ENCODE measurements at places on chromosomes 13 and 19.
A peak's percentile ranks its signal among the peaks of the same experiment; 100 is the strongest.

DNA sequence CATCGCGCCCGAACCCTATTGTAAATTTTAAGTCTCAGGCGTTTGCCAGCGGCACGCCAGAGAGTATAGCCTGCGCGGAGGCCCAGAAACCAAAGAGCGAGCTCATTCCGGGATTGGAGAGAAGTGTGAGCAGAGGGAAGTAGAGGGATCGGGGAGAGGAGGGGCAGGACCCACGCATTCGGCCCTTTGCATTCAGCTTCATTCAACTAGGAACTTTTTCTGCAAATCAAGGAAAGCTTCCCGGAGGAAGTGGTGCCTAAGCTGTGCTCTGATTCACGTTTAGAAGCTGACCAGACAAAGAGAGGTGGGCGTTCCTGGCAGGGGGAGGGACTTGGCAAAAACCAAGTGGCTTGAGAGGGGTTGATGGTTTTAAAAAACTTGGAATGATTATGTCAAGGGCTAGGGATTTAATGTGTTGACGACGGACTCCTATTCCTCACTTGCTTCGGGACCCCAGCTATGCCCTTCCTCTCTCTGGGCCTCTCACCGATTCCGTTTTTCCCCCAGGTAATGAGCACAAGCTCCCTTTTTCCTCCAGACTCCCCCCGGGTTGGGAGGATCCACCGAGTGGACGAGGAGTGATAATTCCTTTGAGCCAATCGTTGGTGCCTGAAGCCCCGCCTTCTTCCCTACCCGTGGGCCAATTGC, 811 bp upstream of the PRMT1 start:
- peak overlapping the region; percentile 98 for H3K27ac ChIP-seq
- H3K4me1 ChIP-seq, result peaks cover 37% of the 10 kb centered on the region
- H3K36me3 ChIP-seq, result peaks cover 12% of the 10 kb centered on the region

- no peak for DNase-seq
- no peak overlapping the region for H3K27ac ChIP-seq
- H3K36me3 ChIP-seq, result no peaks in the 10 kb centered on the region
- H3K4me3 ChIP-seq, result no peak overlapping the region
These were observed 45.4 kb downstream of the ZIC5 start for GRCh38 chr13:99926014-99926731.

DNA sequence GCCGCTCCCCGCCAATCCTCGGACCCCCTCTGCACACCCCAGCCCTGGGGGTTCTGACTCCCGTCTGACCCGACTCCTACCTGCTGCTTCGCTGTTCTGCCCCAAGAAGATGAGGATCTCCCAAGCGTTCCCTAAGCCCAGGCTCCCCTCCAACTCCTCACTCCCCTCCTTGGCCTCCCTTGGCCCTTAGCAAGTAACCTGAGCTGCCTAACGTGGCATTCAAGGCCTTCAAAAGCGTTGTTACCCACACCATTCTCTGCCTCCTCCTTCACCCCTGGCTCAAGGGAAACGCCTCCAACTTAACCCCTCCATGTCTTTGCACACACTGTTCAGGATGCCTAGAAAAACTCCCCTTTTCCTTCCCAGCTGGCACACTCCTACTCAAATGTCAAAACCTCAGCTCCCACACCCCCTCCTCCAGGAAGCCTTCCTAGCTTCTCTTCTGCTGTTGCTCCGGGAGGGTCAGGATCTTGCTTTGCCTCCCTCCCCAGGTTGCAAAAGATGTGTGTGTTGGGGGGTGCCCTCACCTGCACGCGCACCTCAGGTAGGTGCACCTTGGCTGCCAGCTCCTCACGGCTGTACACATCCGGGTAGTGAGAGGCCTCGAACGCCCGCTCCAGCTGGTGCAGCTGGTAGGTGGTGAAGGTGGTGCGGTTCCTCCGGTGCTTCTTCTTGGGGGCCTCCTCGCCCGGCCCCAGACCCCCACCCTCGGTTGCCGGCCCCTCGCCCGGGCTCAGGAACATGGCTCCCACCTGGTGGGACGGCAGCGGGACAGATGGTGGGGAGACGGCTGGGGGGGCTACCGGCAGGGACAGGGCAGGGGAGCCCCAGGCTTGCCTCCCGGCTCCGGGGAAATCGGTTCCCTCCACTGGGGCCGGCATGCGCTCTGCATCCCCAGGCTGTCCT, 775 bp downstream of the RAX2 start:
- H3K4me3 ChIP-seq, result no peak overlapping the region

GRCh38 chr13:48859272-48860105, 116.2 kb upstream of the FNDC3A start:
- H3K4me1 ChIP-seq, result no peaks in the 10 kb centered on the region
- H3K36me3 ChIP-seq, result no peaks in the 10 kb centered on the region

DNA sequence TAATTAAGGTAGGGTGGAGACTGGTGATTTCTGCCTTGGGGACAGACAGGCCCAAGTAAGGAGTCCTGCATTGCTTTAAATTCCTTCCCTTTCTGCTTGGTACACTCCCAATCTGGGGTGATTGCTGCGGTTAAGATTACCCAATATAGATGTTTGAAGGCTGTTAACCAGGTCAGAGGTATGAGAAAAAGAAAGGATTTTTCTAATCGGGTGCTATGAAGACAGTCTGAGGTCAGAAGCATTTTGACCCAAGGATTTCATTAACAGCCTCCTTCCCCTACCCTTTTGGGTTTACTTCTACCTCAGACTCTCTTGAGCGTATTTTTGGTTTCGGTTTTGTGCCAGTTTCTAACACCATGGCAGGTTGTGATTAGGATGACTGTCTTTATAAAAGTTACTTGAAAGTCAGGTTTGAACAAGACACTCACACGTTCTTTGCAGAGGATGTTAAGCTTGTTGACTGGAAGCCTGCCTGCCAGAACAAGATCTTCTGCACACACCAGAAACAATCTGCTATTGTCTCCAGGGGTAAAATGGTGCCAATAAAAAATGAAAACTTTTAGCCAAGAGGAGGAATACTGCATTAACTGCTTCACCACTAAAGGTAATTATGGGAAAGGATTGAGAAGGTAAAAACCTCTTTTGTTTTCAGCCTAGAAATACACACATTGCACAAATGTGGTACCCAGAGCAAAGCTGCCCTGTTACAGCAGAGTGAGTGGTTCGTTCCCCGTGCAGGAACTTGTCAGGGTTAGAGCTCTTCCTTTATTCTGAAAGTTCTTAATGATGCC, 108.8 kb downstream of the NDFIP2 start:
- H3K27ac ChIP-seq, result no peak overlapping the region
- no peaks in the 10 kb centered on the region for H3K4me1 ChIP-seq
- no peak overlapping the region for H3K4me3 ChIP-seq
- H3K36me3 ChIP-seq, result no peaks in the 10 kb centered on the region

DNA sequence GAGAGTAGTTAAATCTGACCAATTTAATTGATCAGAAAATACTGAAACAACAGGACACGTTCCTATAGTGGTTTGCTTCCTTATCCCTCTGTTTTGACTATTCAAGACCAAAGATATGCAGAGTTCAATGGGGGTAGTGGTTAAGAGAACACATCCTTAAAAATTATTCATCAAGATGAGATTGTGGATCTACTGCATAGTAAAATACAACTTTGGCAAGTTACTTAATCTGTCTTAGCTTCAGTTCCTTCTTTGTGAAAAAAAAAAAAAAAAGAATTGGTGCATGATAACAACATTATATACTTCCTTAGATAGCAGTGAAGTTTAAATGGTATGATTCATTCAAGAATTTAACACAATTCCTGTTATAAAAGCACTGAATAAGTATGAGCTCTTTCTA, 552.1 kb downstream of the DCT start:
- H3K36me3 ChIP-seq, result no peaks in the 10 kb centered on the region
- no peak for DNase-seq
- H3K27me3 ChIP-seq, result no peaks in the 10 kb centered on the region
- H3K4me1 ChIP-seq, result peaks cover 21% of the 10 kb centered on the region
- no peak overlapping the region for H3K4me3 ChIP-seq
- H3K27ac ChIP-seq, result no peak overlapping the region

- DNase-seq, result no peak
- H3K36me3 ChIP-seq, result no peaks in the 10 kb centered on the region
- no peaks in the 10 kb centered on the region for H3K4me1 ChIP-seq
- no peaks in the 10 kb centered on the region for H3K27me3 ChIP-seq
- no peak overlapping the region for H3K4me3 ChIP-seq
These were observed 818.9 kb downstream of the OLFM4 start for GRCh38 chr13:53847502-53847901.

DNA sequence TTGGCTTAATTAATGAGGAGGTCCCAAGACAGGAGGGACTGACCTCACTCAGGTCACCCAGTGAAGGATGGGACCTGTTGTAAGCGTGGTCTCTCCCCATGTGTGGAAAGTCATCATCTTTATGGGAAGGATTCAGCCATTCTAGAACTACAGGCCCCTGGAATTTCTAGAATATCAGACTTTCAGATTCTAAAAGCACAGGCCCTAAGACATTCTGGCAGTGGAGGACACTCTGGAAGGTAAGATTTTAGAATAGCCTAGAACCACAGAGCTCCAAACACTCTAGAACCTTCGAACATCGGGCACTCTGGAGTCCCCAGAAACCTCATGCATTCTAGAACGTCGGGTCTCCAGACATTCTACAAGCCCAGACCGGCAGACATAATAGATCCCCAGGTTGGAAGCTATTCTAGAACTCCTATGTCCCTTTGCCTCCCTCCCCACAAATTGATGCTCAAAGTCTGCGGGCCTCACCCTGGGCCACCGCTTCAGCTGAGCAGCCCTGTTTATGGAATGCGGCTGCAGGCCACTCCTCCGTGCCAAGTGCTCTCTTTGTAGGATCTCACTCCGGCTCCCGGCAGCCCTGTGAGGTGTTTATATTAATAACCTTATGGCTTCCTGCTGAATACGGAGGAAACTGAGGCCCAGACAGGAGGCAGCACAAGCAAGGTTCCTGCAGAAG, 1.9 kb upstream of the KLK15 start:
- peak overlapping the region; percentile 61 for H3K4me3 ChIP-seq
- H3K4me1 ChIP-seq, result peaks cover 3% of the 10 kb centered on the region
- no peaks in the 10 kb centered on the region for H3K27me3 ChIP-seq

- H3K4me1 ChIP-seq, result no peaks in the 10 kb centered on the region
- no peaks in the 10 kb centered on the region for H3K27me3 ChIP-seq
- no peak overlapping the region for H3K4me3 ChIP-seq
- no peaks in the 10 kb centered on the region for H3K36me3 ChIP-seq
These were observed 725.2 kb upstream of the SLITRK1 start for GRCh38 chr13:84607261-84608013.

GRCh38 chr13:93086329-93086728, 140.3 kb upstream of the GPC6 start:
- H3K27me3 ChIP-seq, result no peaks in the 10 kb centered on the region
- H3K4me1 ChIP-seq, result no peaks in the 10 kb centered on the region
- no peak overlapping the region for H3K27ac ChIP-seq
- no peak for DNase-seq

GRCh38 chr13:112757759-112758086, 67.9 kb downstream of the ATP11A start:
- no peak overlapping the region for H3K4me3 ChIP-seq
- H3K4me1 ChIP-seq, result no peaks in the 10 kb centered on the region
- no peaks in the 10 kb centered on the region for H3K27me3 ChIP-seq
- H3K27ac ChIP-seq, result no peak overlapping the region
- no peak for DNase-seq
- H3K36me3 ChIP-seq, result no peaks in the 10 kb centered on the region

DNA sequence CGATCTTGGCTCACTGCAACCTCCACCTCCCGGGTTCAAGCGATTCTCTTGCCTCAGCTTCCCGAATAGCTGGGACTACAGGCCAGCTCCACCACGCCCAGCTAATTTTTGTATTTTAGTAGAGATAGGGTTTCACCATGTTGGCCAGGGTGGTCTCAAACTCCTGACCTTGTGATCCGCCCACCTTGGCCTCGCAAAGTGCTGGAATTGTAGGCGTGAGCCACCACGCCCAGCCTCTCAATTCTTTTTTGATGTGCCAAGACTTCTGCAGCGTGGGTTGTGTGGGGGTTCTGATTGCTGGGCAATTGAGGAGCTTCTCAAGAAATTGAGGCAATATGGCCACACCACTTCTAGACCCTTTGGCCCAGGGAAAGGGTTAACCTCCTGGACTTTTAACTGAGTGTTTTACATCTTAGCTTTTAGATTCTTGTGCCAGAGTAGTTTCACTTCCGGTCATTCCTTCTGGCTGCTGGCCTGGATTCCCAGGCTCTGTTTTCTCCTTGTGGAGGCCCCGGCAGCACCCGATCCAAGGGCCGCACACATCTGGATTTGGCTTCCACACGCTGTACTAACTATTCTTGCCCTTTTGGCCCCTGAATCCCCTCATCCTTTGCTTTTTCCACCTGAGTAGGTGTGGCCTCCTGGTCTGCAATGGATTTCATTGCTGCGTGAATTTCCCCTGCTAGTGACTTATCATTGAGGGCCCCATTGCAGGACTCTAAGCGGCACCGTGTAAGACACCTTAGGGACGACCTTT, 14.7 kb downstream of the SMARCA4 start:
- H3K27ac ChIP-seq, result no peak overlapping the region
- DNase-seq, result no peak
- H3K36me3 ChIP-seq, result no peaks in the 10 kb centered on the region
- no peak overlapping the region for H3K4me3 ChIP-seq
- no peaks in the 10 kb centered on the region for H3K27me3 ChIP-seq
- H3K4me1 ChIP-seq, result peaks cover 5% of the 10 kb centered on the region

DNA sequence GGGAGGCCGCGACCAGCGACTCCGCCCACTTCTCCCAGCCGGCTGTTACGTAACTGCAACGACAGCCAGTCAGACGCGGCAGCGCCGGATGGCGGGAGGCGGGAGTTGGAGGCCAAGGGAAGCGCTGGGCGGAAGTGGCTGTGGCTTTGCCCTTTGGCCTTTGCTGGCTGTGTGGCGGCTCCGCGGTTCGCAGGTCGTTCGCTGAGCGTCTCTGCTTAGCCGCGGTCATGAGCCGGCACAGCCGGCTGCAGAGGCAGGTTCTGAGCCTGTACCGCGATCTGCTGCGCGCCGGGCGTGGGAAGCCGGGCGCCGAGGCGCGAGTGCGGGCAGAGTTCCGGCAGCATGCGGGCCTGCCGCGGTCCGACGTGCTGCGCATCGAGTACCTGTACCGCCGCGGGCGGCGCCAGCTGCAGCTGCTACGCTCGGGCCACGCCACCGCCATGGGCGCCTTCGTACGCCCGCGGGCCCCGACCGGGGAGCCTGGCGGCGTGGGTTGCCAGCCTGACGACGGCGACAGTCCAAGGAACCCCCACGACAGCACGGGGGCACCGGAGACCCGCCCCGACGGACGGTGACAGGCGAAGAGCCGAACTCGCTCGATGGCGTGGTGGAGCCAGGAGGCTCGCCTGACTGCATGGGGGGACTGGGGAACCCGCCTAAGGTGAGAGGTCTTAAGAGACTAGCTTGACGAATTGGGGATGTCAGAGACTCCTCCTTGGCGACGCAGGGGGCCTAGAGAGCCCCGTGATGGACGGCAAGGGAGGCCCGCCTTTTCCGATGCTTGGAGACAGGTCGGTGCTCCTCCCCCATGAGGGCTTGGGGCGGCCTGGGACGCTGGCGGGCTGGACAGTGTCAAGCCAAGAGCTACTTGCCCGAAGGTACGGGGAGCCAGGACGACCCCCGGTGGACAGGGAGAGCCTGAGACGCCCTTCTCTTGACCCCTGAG, at the start of gene SDHAF1:
SDHAF1 (plus strand) TSS at position 141 of the 946 bp plus-strand sequence; CDS start at position 228, 87 bp downstream.
- DNase-seq, result peak; percentile 93
- peak within 1 kb of the TSS; percentile 79 for H3K4me3 ChIP-seq
- peak within 1 kb of the TSS; percentile 78 for H3K27ac ChIP-seq
- no peaks in the 10 kb centered on the region for H3K27me3 ChIP-seq
- peaks cover 8% of the 10 kb centered on the region for H3K4me1 ChIP-seq
